Cardiac fibroblast (primary cell): ENCODE measurements at places on chromosomes 11 and 22.

- no peak for DNase-seq
Observed at GRCh38 chr11:118102721-118103261, 16.0 kb upstream of the SMIM35 start.

- no peak for DNase-seq
Observed at GRCh38 chr22:47552024-47552423, 789.6 kb downstream of the TBC1D22A start.

GRCh38 chr22:30243661-30244060, 2.9 kb downstream of the LIF start:
- DNase-seq: no peak

DNA sequence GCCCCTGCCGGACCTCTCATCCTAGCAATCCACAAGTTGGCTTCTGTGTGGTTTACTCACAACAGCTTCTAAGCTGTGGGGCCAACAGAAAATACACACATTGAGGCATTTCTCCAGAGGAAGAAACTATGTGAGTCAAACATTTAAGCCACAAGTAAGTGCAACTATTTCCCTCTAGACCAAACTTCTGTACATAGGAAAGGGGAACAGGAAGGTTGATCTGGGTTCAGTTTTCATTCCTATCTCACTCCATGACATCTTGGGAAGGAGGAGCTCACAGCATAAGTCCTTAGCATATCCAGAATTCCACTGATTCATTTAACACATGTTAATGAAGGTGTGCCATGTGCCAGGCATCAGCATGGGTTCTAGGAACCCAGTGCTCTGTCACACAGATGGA, 72.8 kb upstream of the PICALM start:
- no peak for DNase-seq

DNA sequence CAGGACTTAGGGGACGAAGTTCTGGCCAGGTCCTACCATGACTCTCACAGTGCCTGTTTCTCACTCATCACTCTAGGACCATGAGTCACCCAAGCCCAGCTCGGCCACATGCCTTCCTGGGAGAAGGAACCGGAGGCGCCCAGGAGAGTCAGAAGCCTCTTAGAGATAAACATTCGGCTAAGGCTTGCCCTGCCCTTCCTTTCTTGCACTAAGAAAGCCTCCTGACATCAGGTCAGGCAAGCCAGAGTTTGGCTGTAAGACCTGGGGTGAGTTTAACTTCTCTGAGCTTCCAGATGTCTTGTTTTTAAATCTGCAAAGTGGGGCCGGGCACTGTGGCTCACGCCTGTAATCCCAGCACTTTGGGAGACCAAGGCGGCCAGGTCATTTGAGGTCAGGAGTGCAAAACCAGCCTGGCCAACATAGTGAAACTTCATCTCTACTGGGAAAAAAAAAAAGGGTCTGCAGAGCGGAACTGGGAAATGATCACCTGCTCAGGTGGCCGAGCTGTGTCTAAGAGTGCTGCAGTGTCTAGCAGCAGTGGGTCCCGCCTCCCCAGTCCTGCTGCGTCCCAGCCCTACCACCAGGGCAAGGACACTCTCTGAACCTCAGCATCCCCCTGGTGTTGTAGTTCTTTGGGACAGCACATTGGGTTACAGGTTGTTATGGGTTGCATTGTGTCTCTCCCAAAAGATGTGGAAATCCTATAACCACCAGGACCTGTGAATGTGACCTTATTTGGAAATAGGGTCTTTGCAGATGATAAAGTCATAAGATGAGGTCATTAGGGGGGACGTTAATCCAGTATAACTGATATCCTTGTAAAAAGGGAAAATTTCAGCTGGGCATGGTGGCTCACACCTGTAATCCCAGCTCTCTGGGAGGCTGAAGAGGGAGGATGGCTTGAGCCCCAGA, 1.8 kb upstream of the CARS1 start:
- peak; percentile 93 for DNase-seq

DNA sequence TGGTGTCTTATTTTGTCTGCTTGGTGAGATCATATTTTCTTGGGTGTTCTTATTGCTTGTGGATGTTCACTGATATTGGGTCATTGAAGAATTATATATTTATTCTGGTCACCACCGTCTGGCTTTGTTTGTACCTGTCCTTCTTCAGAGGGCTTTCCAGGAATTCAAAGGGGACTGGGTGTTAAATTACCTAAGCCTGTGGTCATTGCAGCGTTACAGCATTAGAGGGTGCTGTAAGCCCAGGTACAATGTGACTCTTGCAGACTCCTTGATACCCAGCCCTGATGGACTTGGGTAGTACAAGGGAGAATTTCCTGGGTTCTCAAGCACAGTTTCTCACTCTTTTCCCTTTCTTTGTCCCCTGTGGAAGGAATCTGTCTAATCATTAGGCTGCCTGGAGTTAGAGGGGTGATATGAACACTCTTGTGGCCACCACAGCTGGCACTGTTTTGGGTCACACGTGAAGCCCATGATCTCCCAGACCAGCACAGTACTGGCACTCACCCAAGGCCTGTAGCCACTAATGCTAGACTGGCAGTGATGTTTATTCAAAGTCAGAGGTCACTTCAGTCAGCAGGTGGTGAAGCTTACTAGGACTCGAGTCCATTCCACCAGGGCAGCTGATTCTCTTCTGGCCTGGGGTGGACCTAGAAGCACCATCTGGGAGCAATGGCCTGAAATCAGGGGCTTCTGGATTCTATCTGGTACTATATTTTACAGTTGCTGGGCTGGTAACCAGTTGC, 56.1 kb upstream of the NARS2 start:
- DNase-seq: no peak

- DNase-seq: no peak
Observed at GRCh38 chr22:44297470-44298061, 15.2 kb downstream of the SHISAL1 start.

DNA sequence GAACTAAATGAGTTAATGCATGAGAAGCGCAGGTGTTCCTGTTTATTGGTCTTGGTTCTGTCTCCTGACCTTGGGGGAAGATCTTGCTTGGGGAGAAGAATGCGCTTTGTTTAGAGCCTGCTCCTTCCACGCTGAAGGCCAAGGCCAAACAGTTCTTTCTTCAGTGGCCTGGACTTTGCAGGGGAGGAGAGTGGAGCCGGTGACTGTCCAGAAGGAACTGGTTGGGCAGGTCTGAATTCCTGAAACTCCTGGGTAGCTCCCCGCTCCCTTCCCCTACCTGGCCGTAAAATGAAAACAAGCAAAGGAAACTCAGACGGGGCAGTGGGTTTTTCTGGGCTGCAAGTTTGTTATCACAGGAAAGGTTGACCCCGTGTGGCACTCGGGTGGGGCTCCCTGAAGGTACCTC, 3.6 kb downstream of the ARHGAP8 start:
- no peak for DNase-seq

DNA sequence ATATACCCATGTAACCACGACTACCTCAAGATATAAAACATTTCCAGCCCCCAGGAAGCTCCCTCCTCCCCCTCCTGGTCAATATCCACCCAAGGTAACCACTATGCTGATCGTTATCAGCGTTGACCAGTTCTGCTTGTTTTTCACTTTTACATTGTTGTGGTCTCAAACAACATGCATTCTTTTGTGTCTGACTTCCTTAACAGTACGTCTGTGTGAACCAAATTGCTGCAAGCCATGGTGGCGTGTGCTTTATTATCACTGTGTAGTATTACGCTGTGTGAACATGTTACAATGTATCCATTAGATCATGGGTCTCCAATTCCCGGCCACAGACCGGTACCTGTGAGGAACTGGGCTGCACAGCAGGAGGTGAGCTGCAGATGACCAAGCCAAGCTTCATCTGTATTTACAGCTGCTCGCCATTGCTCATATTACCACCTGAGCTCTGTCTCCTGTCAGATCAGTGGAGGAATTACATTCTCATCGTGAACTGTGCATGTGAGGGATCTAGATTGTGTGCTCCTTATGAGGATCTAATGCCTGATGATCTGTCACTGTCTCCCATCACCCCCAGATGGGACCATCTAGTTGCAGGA, 15.5 kb upstream of the GRK3 start:
- no peak for DNase-seq

DNA sequence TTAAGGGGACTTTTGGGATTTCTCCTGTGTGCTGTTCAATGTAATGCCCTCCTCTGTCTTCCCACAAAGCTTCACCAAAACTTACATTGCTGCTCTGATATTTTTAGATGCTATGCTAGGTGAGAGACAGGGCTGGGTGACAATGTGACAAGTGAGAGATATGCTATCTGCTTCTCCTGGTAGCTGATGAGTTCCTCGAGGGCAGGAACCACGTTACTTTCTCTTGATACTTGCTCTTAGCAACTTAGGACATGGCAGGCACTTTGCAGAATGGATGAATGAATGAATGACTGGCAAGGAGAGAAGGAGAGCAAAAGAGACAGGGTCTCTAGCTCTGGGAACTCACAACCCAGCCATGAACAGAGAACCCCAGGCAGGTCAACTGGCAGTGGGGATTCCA, 115.4 kb downstream of the C11orf58 start:
- no peak for DNase-seq

DNA sequence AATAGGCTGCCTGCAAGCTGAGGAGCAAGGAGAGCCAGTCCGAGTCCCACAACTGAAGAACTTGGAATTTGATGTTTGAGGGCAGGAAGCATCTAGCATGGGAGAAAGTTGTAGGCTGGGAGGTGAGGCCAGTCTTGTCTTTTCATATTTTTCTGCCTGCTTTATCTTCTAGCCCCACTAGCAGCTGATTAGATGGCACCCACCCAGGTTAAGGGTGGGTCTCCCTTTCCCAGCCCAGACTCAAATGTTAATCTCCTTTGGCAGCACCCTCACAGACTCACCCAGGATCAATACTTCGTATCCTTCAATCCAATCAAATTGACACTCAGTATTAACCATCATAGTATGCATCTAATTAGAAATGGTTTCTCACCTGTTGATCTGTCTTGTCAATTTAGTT, 5.0 kb upstream of the COX8A start:
- no peak for DNase-seq
